NCI-H1092 treated with DMSO at 0.1 percent for 48 hours (cell line): ENCODE measurements at places on chromosomes 4 and X.
A peak's percentile ranks its signal among the peaks of the same experiment; 100 is the strongest.

GRCh38 chr4:159341522-159341921, 238.6 kb downstream of the RAPGEF2 start:
- DNase-seq, result no peak

DNA sequence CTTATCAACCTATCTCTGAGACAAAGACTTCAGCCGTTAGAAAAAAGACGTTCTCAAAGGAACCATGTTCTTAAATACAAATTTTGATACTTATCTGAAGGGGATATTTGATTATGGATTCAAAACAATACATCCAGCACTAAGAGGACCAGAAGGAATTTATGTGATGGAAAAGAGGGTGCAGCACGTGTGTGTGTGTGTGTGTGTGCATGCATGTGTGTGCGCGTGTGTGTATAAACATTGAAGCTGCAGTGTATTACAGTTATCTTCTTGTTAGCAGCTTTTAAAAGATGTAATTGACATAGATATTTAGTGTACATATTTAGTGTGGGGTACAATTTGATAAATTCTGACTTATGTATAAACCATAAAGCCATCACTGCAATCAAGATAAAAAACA, 44.9 kb downstream of the ANK2 start:
- DNase-seq, result no peak

- DNase-seq, result peak; percentile 38
Measured at GRCh38 chr4:82611982-82612381, 50.2 kb upstream of the TMEM150C start.

DNA sequence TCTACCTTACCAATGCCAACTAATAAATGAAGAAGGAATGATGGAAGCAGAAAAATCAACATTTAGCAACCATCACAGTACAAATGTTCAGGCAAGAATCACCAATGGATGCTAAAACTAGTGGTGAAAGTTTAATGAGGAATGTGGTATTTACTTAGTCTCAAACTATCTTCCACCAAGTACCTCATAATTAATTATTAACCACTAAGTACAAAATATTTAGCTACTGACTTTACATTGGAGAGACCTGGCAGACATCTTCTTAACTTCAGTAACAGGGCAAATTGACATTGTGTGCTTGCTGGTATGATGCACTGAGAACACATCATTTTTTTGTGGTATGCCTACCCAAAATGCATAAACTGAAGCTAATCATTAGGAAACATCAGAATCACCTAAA, 82.4 kb downstream of the DLG3 start:
- DNase-seq, result no peak

DNA sequence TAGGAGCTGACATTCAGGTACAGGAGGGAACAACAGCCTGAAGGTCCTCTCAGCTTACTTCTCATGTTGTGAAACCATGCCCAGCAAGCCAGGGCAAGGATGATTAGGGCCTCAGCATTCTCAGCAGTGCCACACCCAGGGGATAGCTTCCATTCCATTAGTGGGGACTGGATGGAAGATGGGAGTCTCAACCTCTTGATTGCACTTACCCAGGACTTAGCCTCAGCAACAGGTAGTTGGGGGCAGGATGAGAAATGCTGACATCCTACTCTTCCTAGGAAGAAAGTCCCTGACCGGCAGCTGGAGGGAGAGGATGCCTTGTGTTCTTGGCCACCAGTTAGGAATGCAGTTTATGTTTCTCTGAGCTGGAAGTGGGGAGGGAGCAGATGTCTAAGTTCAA, 8.8 kb upstream of the BEX3 start:
- DNase-seq, result no peak

- DNase-seq, result no peak
Measured at GRCh38 chr4:158384414-158384813, 137.3 kb upstream of the RXFP1 start.
